CD4-positive, alpha-beta T cell treated with Interleukin-6 for 4 hours (primary cell): ENCODE measurements at places on chromosomes 3 and 15.

GRCh38 chr3:134772591-134772990 lies 22.5 kb upstream of the EPHB1 start:
- DNase-seq = no peak

- no peak for DNase-seq
Measured at GRCh38 chr15:33236841-33237509, 42.5 kb upstream of the FMN1 start.

GRCh38 chr3:148615382-148615781 lies 82.3 kb upstream of the AGTR1 start:
- DNase-seq = no peak

GRCh38 chr15:40149339-40149738 lies 11.5 kb upstream of the BUB1B start:
- DNase-seq = no peak

DNA sequence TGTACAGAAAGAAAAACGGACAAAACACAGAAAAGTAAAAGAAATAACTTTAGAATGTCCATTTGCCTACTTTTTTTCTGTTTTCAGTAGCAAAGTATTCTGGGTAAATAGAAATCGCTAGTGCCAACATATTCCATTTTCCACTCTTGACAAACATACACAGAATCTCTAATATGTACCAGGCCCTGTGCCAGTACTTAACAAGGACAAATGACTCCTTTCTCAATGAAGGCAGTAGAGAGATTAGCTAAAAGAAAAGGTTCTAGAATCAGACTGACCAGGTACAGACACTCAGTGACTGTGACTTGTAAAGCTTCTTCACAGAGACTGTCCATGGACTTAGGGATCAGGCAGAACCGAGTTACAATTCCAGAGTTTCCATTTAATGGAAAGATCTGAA lies 165.8 kb upstream of the STAC start:
- no peak for DNase-seq

DNA sequence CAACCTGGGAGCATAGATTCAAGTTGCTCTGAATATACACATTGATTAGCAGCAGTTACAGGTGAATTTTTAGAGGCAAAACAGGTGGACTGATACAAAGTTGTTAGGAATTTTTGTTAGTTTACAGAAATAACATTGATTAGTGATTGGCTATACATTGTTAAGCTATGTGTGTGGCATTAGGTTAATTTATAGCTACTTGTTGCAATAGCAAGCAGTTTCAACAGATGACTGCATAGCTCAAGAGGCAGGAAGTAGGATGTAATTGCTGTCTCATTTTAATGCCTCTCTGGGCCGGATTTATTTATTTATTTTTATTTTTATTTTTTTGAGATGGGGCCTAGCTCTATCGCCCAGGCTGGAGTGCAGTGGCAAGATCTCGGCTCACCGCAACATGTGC lies 99.7 kb downstream of the TCF12 start:
- DNase-seq = no peak

DNA sequence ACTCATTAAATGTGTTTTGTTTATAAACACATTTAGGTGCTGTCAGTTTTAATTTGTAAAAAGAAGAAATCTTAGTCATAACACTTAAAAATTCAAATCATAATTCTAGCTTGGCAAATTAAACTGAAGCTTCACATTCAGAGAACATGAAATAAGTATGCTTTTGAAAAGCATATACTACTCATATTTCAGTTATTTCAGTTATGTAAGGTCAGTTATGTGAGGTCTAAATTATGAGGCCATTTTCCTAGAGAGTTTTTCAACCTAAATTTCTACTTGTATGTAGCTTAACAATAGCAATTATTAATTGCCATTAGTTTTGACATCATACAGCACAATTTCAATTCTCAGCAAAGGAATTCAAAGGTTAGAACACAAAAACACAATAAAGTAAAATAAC lies 465.0 kb downstream of the PLOD2 start:
- DNase-seq = no peak

- peak; percentile 27 for DNase-seq
Measured at GRCh38 chr15:69760258-69760845, 307.7 kb downstream of the RPLP1 start.

DNA sequence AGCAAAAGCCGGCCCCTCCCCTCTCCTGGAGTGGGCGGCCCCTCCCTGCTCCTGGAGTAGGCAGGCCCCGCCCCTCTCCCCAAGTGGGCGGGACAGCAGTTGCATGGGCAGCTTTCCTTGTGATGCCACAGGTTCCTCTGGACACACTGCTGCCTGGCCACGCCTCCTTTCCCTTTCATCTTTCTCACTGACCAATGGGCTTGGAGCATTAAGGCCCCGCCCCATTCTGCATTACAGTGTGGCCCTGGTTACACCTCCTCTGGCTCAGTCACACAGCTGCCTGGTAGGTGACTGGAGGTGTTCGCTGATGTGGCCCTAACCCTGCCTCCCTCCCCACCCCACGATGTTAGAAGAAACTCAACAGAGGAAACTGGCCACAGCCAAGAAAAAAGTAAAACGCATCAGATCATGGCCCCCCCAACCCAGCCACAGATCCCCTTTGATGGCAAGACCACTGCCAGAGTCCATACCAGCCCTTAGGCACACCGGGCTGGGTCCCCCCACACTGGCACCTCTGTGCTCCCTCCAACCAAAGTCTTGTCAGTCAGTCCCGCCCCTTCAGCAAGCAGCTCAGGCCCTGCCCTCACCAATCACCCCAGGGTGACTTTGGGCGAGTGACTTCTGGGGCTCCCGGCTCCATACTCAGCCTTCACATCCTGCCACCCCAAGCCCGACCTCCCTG lies 84.3 kb downstream of the ADAMTS7 start:
- no peak for DNase-seq

- DNase-seq = no peak
Measured at GRCh38 chr3:26556637-26557036, 65.9 kb upstream of the LRRC3B start.

GRCh38 chr3:75631541-75631940 lies 32.6 kb upstream of the FRG2C start:
- DNase-seq = no peak

- DNase-seq = peak; percentile 49
Measured at GRCh38 chr3:13548696-13549622, at the start of gene FBLN2. TSS of gene FBLN2 (plus strand) at chr3:13549125. CDS start at chr3:13570356, 21,231 bp downstream.

GRCh38 chr15:40929660-40930429 lies 705 bp downstream of the DLL4 start:
- no peak for DNase-seq

- no peak for DNase-seq
Measured at GRCh38 chr3:140911822-140912221, 29.8 kb upstream of the SLC25A36 start.

DNA sequence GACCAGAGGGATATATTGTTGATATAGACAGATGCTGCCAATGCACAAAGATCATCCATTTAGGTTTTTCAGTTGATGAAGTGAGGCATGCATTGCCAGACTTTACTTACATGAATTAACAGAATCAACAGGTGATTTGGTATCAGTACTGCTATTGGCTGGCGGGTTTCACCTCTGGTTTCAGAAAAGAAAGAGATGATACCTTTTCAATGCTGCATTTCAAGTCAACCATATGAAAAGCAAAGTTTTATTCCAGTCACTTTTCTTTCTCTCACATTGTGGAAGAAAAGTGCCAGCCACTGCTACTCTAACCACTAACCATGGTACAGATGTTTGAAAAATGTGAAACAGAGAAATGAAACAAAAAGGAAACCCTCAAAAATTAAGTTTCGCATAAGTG lies 289.1 kb downstream of the TIGIT start:
- no peak for DNase-seq

DNA sequence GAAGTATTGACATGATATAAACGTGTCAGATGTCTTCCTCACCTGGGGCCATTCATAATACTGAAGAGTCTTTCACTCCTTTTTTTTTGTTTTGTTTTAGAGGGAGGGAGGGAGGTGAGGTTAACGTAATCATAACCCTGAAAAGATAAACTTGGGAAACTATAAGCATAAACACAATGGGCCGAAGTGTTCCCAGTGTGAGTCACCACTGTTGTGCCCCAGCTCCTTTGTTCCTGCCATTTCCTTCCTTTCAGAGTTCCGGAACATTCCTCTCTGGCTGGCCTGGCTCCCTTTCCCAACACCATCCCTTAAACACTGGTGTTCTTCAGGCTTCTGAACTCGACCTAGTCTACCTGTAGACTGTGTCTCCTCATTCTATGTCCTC lies 18.6 kb downstream of the PLD1 start:
- DNase-seq = no peak

- no peak for DNase-seq
Measured at GRCh38 chr3:42078677-42079076, 12.5 kb upstream of the TRAK1 start.

DNA sequence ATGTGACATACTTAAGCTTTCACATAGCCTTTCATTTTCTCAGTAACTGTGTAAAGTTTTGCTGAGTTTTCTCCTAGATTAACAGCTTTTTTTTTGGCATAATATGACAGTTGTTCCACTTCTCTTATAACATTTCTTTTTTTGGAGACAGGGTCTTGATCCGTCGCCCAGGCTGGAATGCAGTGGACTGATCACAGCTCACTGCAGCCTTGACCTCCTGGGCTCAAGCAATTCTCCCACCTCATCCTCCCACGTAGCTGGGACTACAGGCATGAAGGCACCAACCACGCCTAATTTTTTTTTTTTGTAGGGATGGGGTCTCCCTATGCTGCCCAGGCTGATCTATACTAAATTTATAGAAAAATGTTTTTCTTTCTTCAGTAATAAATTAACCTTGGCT lies 30.1 kb downstream of the DLG1 start:
- DNase-seq = no peak

DNA sequence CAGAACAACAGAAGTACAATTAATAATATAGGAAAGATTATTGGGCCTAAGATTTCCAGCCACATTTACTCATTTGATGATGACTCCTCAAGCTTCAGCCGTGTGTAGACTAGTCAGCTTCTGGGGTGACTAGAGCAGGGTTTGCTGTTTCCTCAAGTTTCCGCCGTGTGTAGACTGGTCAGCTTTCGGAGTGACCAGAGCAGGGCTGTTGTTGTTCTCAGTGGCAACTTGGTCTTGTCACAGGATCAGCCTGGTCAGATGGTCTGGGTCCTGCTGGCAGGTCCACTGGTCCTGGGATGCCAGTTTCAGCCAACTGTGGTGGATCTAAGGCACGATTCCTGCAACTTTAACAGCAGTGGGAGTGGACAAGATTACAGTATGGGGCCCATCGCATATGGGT lies 21.8 kb upstream of the NOX5 start:
- DNase-seq = no peak

GRCh38 chr3:195124378-195124992 lies 146.5 kb downstream of the XXYLT1 start:
- DNase-seq = no peak

DNA sequence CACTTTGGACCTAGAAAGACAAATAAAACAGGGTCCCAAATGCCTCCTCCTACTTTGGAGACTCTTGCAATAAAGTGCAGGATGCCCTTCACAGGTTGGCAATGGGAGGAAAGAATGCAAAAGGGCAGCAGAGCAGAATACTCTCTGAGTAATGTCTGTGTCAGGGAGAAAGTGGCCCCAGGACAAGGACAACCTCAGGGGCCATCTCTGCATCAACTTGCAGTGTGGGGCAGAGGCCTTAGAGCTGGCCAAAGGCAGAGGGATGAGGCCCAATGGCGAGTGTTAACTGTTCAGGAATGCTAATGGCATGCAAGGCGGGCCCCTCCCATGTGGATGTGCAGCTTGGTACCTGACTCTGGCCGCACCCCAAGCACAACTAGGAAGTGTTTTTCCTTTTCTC lies 8.4 kb downstream of the UPK1B start:
- DNase-seq = no peak

GRCh38 chr3:29382409-29382808 lies 101.5 kb downstream of the RBMS3 start:
- no peak for DNase-seq

- no peak for DNase-seq
Measured at GRCh38 chr3:39262846-39263245, 17.0 kb downstream of the CX3CR1 start.

DNA sequence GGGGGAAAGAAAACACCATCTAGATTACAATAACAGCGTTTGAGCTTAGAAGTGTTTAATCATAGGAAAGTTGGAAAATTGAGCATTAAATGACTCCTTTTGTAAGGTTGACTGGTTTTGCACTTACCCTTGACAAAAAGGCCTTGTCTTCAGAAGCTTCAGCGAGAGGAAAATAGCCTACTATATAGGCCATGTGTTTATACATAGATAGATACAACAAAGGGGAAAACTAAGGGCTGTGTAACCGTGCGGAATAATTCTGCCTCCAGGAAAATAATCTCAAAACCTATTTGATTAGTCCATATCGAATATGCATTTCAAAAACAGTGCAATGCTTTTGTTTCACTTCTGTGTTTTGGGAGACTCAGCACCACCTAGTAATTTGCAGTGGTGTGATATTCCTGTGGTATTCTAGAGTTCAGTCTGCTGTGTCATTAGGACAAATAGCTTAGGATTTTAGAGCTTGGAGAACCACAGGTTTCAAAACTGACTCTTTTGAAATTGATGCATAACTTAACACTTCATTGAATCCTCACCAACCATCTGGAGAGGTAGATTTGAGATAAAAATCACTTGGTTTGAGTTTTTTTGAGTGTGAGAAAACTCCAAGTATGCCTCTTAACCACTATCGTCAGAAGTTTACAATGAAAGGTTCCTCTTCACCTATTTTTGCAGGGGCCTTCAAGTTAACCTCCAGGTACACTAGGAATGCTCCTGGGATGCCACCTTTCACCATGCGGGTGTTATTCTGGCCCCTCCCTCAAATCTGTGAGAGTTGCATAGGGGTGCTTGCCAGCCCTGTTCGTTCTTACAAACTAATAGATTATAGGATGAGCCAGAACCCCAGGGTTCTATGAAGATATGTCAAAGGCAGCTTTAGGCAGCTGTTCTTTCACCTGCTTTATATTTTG lies 1.9 kb downstream of the ARHGAP31 start:
- no peak for DNase-seq

- no peak for DNase-seq
Measured at GRCh38 chr3:197345390-197345789, 47.0 kb upstream of the DLG1 start.

GRCh38 chr3:15942462-15942861 lies 144.7 kb upstream of the ANKRD28 start:
- DNase-seq = no peak

DNA sequence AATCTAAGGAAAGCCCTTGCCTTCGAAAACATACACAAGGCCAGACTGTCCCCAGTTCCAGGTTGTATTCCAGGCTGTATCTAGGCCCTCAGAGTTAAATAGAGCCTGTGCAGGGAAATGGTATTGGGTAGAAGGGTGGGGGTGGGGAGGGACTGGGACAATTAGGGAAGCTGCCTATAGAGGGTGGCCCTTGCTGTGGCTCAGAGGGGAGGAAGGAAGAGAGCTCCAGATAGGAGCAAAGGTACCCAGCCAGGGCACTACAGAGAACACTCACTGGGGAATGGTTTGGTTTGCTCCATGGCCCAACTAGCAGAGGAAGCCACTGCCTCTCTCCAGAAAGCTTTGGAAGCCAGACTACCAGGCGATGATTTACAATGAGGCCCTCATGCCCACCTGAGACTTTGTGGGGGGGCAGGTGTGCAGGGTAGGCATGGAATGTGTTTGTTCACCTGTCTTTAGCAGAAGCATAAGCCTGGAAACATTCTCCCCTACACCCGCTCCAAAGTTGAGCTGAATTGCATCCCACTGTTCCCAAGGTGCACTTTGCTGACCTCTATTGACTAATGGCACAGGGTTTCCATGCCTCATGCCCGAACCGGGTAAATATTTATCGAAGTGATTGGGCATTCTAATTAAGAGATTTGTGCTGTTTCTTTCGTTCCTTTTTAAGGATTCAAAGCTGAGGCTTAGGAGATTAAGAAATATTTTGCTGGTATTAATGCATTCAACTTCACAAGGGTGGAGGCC lies 6.3 kb upstream of the TLE3 start:
- no peak for DNase-seq

GRCh38 chr15:64596701-64597476 lies 136.5 kb downstream of the ZNF609 start:
- DNase-seq = peak; percentile 46

- no peak for DNase-seq
Measured at GRCh38 chr3:43012174-43012573, 33.1 kb downstream of the GASK1A start.
